HT-29 (cell line): ENCODE measurements at places on chromosomes 2 and 18. TPM values are rescaled to one million over a fixed set of nuclear protein-coding genes. Genes with fewer than 3 reads are reported as not detected.

Gene GREB1L
- total RNA-seq, result not detected in 2 replicates

Gene NEB
- total RNA-seq, result 1.0 and 1.2 TPM in 2 replicates

Gene MAPK4
- not detected in 2 replicates for total RNA-seq

Gene UPP2
- total RNA-seq, result not detected in 2 replicates

Gene PDE1A
- total RNA-seq, result not detected in 2 replicates

Gene RAPGEF4
- not detected in 2 replicates for total RNA-seq

Gene VWC2L
- total RNA-seq, result not detected in 2 replicates

Gene PEX13
- total RNA-seq, result 19.8 and 22.5 TPM in 2 replicates

Gene ONECUT2
- 6.6 and 8.6 TPM in 2 replicates for total RNA-seq

Gene KIF5C
- total RNA-seq, result not detected in 2 replicates

Gene AMER3
- not detected in 2 replicates for total RNA-seq

Gene BMPR2
- 5.0 and 9.7 TPM in 2 replicates for total RNA-seq

Gene STPG4
- 6.9 and 7.1 TPM in 2 replicates for total RNA-seq

Gene TPO
- total RNA-seq, result 0.41 and 1.4 TPM in 2 replicates

Gene LIMS4
- total RNA-seq, result 0.81 and 1.8 TPM in 2 replicates

Gene CPS1
- not detected in 2 replicates for total RNA-seq

Gene REG1B
- total RNA-seq, result not detected in 2 replicates

Gene AP1S3
- total RNA-seq, result 14.1 and 16.3 TPM in 2 replicates

Gene ALPP
- 0.29 and 1.1 TPM in 2 replicates for total RNA-seq

Gene SULT6B1
- total RNA-seq, result not detected in 2 replicates

Gene CFC1
- total RNA-seq, result not detected in 2 replicates

Gene ASPRV1
- total RNA-seq, result 1.1 and 2.1 TPM in 2 replicates

Gene LRP1B
- not detected in 2 replicates for total RNA-seq

Gene IL1R1
- 0.31 and 0.61 TPM in 2 replicates for total RNA-seq

Gene BBS5
- total RNA-seq, result 0.28 and 0.34 TPM in 2 replicates

Gene SLC4A5
- 0.36 TPM in 1 of 2 replicates, not detected in the other for total RNA-seq

Gene FOXD4L1
- not detected in 2 replicates for total RNA-seq

Gene TBC1D8
- total RNA-seq, result 30.3 and 33.4 TPM in 2 replicates

Gene DPP10
- total RNA-seq, result not detected in 2 replicates

Gene TRIM43
- total RNA-seq, result not detected in 2 replicates

Gene NABP1
- total RNA-seq, result 4.6 and 7.4 TPM in 2 replicates

Gene CDH19
- total RNA-seq, result not detected in 2 replicates

Gene CFAP53
- not detected in 2 replicates for total RNA-seq

Gene UGT1A10
- total RNA-seq, result 140 and 150 TPM in 2 replicates

Gene ECEL1
- total RNA-seq, result not detected in 2 replicates

Gene UGT1A4
- total RNA-seq, result 3.4 and 3.9 TPM in 2 replicates

Gene RSAD2
- 0.78 and 1.6 TPM in 2 replicates for total RNA-seq

Gene FABP1
- total RNA-seq, result 0.21 TPM in 1 of 2 replicates, not detected in the other

Gene SPP2
- not detected in 2 replicates for total RNA-seq

Gene VIT
- not detected in 2 replicates for total RNA-seq
